Effector memory CD4-positive, alpha-beta T cell (primary cell): ENCODE measurements at places on chromosomes 16 and 17.

- DNase-seq: no peak
- peak overlapping the region; percentile 8 for H3K4me3 ChIP-seq
- no peaks in the 10 kb centered on the region for H3K27me3 ChIP-seq
These were observed 47.6 kb downstream of the SEC14L1 start for GRCh38 chr17:77188084-77189066.

GRCh38 chr16:9061358-9061813, 30.1 kb upstream of the HAPSTR1 start:
- H3K4me1 ChIP-seq: no peaks in the 10 kb centered on the region
- H3K36me3 ChIP-seq: no peaks in the 10 kb centered on the region
- H3K27me3 ChIP-seq: no peaks in the 10 kb centered on the region
- no peak overlapping the region for H3K4me3 ChIP-seq

DNA sequence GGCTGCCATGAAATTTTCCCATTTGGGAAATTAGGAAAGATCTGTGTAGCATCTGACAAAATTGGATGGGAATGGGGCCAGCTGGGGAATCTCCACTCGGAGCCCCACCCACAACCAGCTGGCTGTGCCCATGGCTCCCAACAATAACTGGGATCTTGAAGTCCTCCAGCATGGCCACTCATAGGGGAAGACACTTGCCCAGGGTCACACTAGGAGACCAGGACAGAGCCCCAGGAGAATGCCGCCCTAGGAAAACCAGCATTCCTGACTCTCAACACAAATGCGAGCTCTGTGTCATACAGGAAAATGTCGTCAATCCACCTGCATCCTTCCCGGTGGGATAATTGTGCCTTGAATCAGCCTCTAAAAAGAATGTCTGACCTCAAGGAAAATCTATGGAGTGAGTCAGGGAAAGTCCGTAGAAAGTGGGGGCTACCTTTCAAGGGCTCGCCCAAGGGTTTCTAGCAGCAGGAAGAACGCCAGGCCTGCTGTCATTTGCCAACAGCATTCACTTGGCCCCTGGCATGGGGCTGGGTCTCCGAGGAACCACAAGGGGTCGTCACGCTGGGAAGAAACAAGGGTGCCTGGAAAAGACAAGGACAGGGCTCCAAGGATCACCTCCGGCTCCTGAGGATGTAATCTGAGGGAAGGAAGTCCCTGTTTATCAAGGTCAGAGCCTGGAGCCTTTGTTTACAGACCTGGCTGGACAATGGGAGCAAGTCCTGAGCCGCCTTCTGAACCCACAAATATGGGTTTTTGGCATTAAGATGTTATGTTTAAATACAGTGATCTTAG, 15.9 kb downstream of the CDH5 start:
- H3K4me3 ChIP-seq: no peak overlapping the region
- no peaks in the 10 kb centered on the region for H3K36me3 ChIP-seq
- H3K4me1 ChIP-seq: no peaks in the 10 kb centered on the region
- no peak overlapping the region for H3K27ac ChIP-seq

DNA sequence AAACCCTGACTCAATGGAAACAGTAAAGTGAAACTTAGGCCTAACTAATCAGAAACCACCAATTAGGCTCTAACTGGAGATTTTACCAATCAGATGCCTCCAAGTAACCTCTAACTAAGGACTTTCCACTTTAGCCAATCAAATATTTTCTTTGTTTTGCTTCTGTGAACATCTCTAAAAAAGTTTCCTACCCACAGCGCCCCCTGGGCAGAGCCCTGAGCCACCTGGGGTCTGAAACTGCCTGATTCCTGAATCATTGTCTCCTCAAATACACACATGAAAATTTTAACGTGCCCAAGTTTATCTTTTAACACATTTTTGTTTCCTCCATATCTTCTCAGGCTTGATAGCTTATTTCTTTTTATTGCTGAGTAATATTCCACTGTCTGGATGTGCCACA, 19.0 kb downstream of the ADAD2 start:
- no peak overlapping the region for H3K27ac ChIP-seq

DNA sequence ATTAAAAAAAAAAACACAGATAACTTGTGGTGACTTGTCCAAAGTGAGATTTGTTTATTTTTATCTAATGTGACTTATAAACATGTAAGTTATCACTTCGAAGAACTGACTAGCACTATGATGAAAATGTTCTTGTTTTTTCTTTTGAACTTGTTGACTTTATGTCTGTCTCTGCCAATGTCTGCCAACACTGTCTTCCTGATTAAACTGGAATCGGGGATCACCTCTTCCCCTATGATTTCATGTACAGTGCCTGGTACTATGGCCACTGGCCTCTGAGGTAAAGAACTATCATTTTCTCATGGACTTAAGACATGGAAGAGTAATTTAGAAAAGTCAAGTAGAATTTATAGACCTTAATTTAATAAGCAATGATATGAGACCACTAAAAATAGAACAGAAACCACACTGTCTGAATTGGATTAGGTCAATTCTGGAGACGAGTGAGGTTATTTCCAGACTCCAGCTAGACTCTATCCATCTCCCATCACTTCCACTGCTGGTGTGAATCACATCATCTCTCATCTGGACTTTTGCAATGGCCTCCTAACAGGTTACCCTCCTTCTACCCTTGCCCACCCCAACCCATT, 8.9 kb downstream of the C17orf78 start:
- H3K4me1 ChIP-seq: no peaks in the 10 kb centered on the region
- H3K4me3 ChIP-seq: no peak overlapping the region
- no peak for DNase-seq
- H3K27ac ChIP-seq: no peak overlapping the region
- no peaks in the 10 kb centered on the region for H3K27me3 ChIP-seq

- no peaks in the 10 kb centered on the region for H3K4me1 ChIP-seq
- no peaks in the 10 kb centered on the region for H3K36me3 ChIP-seq
- no peak overlapping the region for H3K4me3 ChIP-seq
- H3K27me3 ChIP-seq: no peaks in the 10 kb centered on the region
These were observed 45.8 kb downstream of the COX4I1 start for GRCh38 chr16:85845266-85845665.

- no peaks in the 10 kb centered on the region for H3K4me1 ChIP-seq
- H3K27ac ChIP-seq: no peak overlapping the region
- no peak for DNase-seq
- H3K4me3 ChIP-seq: no peak overlapping the region
These were observed 92.2 kb upstream of the CIBAR2 start for GRCh38 chr16:85204242-85205010.

- H3K27me3 ChIP-seq: no peaks in the 10 kb centered on the region
- H3K4me1 ChIP-seq: peaks cover 40% of the 10 kb centered on the region
- peak; percentile 72 for DNase-seq
These were observed 2.7 kb downstream of the ZFPM1 start for GRCh38 chr16:88455610-88456355.

- peaks cover 16% of the 10 kb centered on the region for H3K27me3 ChIP-seq
- no peaks in the 10 kb centered on the region for H3K4me1 ChIP-seq
- no peak overlapping the region for H3K27ac ChIP-seq
- DNase-seq: no peak
- no peak overlapping the region for H3K4me3 ChIP-seq
These were observed 2.9 kb upstream of the CACNG3 start for GRCh38 chr16:24253192-24253591.

- no peak overlapping the region for H3K27ac ChIP-seq
- H3K4me1 ChIP-seq: no peaks in the 10 kb centered on the region
- no peak overlapping the region for H3K4me3 ChIP-seq
These were observed 5.2 kb upstream of the CCL13 start for GRCh38 chr17:34351096-34351495.

DNA sequence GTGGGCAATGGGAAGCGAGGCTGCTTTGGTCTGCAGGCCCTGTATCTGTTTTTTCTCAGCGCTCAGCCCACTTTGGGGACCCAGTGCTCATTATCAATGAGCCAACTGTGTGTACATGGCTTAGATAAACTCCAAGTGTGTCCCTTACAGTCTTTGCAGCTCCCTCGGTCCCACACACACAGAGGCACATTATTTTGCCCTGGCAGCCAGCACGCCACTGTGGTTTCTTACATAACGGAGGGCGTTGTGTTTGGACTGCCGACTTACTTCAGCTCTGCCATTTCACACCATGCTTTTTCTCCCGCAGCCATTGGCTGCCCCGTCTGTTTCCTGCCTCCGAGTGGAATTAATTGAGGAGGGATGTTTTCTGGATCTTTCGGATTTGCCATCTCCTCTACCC, 56.5 kb upstream of the CLEC18A start:
- H3K27me3 ChIP-seq: no peaks in the 10 kb centered on the region
- no peak overlapping the region for H3K27ac ChIP-seq
- no peak overlapping the region for H3K4me3 ChIP-seq
- H3K36me3 ChIP-seq: peaks cover 16% of the 10 kb centered on the region

GRCh38 chr16:51040637-51041036, 110.4 kb downstream of the SALL1 start:
- no peak overlapping the region for H3K4me3 ChIP-seq
- H3K36me3 ChIP-seq: no peaks in the 10 kb centered on the region
- no peaks in the 10 kb centered on the region for H3K4me1 ChIP-seq
- no peak overlapping the region for H3K27ac ChIP-seq
- DNase-seq: no peak
- H3K27me3 ChIP-seq: no peaks in the 10 kb centered on the region

DNA sequence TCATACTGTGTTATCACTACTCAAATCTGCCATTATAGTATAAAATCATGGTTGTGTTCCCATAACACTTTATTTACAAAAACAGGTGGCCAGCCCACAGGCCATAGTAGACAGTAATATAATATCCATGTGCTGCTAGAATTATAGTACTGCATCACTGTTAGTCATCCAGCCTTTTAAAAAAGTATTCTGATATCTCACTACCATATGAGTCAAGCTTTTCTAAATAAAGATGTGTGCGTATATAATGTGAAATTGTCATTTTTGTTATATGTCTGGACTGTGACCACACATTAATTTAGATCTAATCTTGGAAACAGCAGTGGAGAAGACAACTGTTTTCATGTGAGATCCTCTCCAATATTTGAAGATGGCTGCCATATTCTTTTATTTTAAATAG, 1049.1 kb upstream of the GOT2 start:
- H3K27me3 ChIP-seq: no peaks in the 10 kb centered on the region
- H3K36me3 ChIP-seq: no peaks in the 10 kb centered on the region
- DNase-seq: no peak
- no peak overlapping the region for H3K27ac ChIP-seq

- no peak overlapping the region for H3K27ac ChIP-seq
- DNase-seq: no peak
- no peak overlapping the region for H3K4me3 ChIP-seq
- H3K4me1 ChIP-seq: no peaks in the 10 kb centered on the region
These were observed 258.2 kb downstream of the PARN start for GRCh38 chr16:14371778-14372431.

DNA sequence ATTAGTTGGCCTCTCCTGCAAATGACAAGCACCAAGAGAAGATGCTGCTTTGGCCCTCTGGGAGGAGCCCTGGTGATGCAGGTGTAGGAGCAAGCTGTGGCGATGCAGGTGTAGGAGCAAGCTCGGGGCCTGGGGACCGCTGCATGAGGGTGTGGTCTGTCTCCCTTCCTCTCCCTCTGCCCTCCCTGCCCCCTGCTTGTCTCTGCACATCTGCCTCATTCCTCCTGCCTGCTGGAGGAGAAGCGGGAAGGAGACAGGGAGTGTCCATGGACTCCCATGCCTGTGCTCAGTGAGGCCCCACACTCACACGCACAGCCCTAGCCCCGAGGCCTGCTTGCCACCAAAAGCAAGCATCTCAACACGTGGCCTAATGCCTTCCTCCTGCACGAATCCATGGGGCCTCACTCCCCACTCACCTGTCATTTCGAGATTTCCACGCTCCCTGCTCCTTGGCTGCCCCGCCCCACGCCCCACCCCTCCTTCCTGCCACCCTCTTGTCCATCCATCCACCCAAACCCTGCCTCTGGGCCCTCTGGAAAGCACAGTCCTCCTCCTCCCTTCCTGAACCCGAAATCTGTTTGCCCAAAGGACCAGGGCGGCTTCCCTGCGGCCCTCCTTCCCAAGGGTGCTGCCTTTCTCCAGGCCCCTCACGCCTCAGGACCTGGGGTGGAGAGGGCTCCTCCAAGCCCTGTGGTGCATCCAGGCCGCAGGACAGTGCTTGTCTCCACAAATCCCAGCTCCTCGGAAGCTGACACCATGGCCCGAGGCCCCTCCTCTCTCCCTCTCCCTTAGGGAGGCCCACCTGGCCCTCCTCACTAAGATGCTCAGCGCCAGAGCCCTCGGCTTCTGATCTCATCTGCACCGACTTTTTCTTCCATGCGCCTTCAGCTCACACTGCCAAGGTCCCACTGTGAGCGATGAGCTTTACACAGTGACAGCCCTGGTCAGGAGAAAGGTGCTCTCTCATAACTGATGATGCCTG, 11.8 kb upstream of the ALDH3A1 start:
- peaks cover 4% of the 10 kb centered on the region for H3K4me1 ChIP-seq
- no peak for DNase-seq
- no peaks in the 10 kb centered on the region for H3K27me3 ChIP-seq
- H3K4me3 ChIP-seq: no peak overlapping the region
- no peak overlapping the region for H3K27ac ChIP-seq

GRCh38 chr16:2896480-2897010, 13.5 kb downstream of the FLYWCH2 start:
- no peaks in the 10 kb centered on the region for H3K4me1 ChIP-seq
- no peaks in the 10 kb centered on the region for H3K36me3 ChIP-seq
- no peak overlapping the region for H3K27ac ChIP-seq

DNA sequence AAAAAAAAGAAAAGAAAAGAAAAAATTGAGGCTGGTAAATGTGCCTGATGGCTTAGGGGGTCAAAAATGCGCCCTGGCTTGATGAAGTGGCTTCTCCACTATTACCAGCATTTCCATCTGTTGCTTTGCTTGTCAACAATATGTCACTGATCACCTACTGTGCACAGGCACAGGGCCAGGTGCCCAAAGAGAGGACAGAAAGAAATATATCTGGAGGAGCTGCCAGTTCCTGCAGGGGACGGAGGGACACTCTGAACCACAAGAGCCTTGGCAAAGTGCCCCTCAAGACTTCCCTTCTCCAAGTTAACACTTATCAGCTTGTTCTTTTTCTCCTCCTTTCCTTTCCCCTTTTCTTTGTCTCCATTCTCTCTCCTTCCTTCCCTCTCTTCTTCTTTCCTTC, 34.7 kb downstream of the GINS3 start:
- no peaks in the 10 kb centered on the region for H3K27me3 ChIP-seq
- DNase-seq: no peak
- H3K4me3 ChIP-seq: no peak overlapping the region
- no peak overlapping the region for H3K27ac ChIP-seq
- peaks cover 9% of the 10 kb centered on the region for H3K4me1 ChIP-seq

DNA sequence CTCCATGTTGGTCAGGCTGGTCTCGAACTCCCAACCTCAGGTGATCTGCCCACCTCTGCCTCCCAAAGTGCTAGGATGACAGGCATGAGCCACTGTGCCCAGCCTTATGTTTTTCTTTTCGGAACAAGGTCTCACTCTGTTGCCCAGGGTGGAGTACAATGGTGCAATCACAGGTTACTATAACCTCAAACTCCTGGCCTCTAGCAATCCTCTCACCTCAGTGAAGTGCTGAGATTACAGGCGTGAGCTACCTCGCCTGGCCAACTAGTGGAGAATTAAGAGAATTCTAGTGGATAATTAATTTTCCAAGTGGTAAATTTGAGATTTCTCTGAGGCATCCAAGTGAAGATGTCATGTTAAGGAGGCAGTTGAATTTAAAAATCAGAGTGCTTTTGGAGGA, 2.9 kb upstream of the FBXO47 start:
- no peak overlapping the region for H3K27ac ChIP-seq
- no peaks in the 10 kb centered on the region for H3K27me3 ChIP-seq
- peaks cover 5% of the 10 kb centered on the region for H3K4me1 ChIP-seq
- H3K36me3 ChIP-seq: no peaks in the 10 kb centered on the region
- no peak for DNase-seq

GRCh38 chr17:29291163-29291752, 2.7 kb downstream of the NUFIP2 start:
- H3K36me3 ChIP-seq: peaks cover 17% of the 10 kb centered on the region
- peak overlapping the region; percentile 55 for H3K4me3 ChIP-seq

GRCh38 chr16:6335072-6335471, 997.6 kb upstream of the RBFOX1 start:
- no peaks in the 10 kb centered on the region for H3K27me3 ChIP-seq
- H3K27ac ChIP-seq: no peak overlapping the region
- H3K4me1 ChIP-seq: no peaks in the 10 kb centered on the region
- H3K36me3 ChIP-seq: no peaks in the 10 kb centered on the region
- H3K4me3 ChIP-seq: no peak overlapping the region
